ENCODE measurements at places on chromosomes 12 and 14. TPM values are rescaled to one million over a fixed set of nuclear protein-coding genes. Genes with fewer than 3 reads are reported as not detected.

- peaks cover 17% of the 10 kb centered on the region for H3K4me1 ChIP-seq
- no peaks in the 10 kb centered on the region for H3K36me3 ChIP-seq
- no peak overlapping the region for H3K4me3 ChIP-seq
- no peak overlapping the region for H3K27ac ChIP-seq
These were observed 83.3 kb upstream of the SLC38A4 start for GRCh38 chr12:46908936-46909635.

DNA sequence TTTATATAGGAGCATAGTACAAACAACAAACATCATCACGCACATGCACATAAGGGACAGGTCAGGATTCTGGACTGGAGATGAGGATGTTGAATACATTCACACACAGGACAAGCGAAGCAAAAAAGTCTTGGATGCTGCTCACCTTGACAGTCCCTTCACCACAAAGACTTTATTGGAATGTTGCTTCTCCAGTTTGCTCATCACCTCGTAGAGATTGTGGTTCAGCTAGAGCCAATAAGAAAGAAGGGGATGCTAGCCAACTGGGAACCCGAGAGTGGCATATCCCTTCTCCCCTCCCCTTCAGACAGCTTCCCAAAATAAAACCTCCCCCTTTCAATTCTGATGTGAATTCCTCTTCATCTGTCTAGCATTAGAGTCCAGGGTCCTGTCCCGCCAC is 25.4 kb upstream of the SMAGP start:
- DNase-seq = no peak
- no peak overlapping the region for H3K27ac ChIP-seq
- no peaks in the 10 kb centered on the region for H3K36me3 ChIP-seq

- no peak for DNase-seq
- H3K27me3 ChIP-seq = no peaks in the 10 kb centered on the region
- peak overlapping the region; percentile 95 for H3K27ac ChIP-seq
These were observed 1.9 kb downstream of the SLC25A3 start for GRCh38 chr12:98595243-98595988.

GRCh38 chr12:52878507-52879393 is 26.1 kb downstream of the KRT8 start:
- DNase-seq = peak; percentile 69
- H3K4me1 ChIP-seq = peaks cover 10% of the 10 kb centered on the region
- no peaks in the 10 kb centered on the region for H3K36me3 ChIP-seq
- no peaks in the 10 kb centered on the region for H3K27me3 ChIP-seq
- peak overlapping the region; percentile 43 for H3K4me3 ChIP-seq

GRCh38 chr12:19166956-19167355 is 37.4 kb downstream of the PLEKHA5 start:
- no peak overlapping the region for H3K4me3 ChIP-seq
- H3K27me3 ChIP-seq = no peaks in the 10 kb centered on the region
- DNase-seq = no peak
- H3K36me3 ChIP-seq = no peaks in the 10 kb centered on the region
- H3K27ac ChIP-seq = no peak overlapping the region
- no peaks in the 10 kb centered on the region for H3K4me1 ChIP-seq

- H3K4me1 ChIP-seq = no peaks in the 10 kb centered on the region
- H3K4me3 ChIP-seq = no peak overlapping the region
- no peaks in the 10 kb centered on the region for H3K36me3 ChIP-seq
- no peak for DNase-seq
- H3K27me3 ChIP-seq = peaks cover 20% of the 10 kb centered on the region
- H3K27ac ChIP-seq = no peak overlapping the region
These were observed 25.4 kb downstream of the BCL11B start for GRCh38 chr14:99246536-99247097.

- no peaks in the 10 kb centered on the region for H3K27me3 ChIP-seq
- DNase-seq = no peak
- peaks cover 2% of the 10 kb centered on the region for H3K36me3 ChIP-seq
- no peak overlapping the region for H3K27ac ChIP-seq
- peaks cover 5% of the 10 kb centered on the region for H3K4me1 ChIP-seq
These were observed 8.6 kb downstream of the PGF start for GRCh38 chr14:74946659-74947281.

DNA sequence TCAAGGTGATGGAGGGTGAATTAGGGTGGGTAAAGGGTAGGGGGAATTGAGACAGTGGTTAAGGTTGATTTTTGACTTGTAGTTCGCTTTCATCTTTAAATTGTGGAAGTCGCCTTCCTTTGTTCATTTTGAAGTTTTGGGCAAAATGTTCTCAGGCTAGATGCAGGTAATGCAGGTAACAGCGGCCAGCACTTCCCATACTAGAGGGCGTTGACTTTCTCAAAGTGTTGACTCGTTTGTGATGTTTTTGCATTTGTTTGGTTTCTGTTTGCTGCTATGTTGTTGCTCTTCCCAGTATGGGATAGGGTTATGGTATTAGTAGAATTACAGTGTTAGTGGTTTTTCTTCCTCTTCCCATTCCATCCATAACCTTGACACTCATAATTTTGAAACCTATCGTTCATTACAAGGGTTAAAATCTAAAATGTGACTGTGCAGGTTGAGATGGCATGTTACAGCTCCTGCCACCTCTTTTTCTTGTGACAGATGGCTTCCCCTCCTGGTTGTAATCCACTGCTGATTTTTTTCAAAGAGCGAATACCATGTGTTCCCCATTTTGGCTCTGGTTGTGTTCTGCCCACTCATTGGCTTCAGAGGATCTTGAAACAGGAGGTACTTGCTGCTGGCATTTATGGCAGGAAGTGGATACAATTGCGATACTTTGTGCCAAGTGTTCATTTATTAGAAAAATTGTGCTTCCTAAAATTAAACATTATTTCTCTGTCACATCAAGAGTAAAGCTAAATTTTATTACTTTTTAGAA is 57.1 kb downstream of the ERC1 start:
- H3K4me3 ChIP-seq = no peak overlapping the region
- DNase-seq = no peak
- H3K36me3 ChIP-seq = no peaks in the 10 kb centered on the region
- H3K4me1 ChIP-seq = peaks cover 19% of the 10 kb centered on the region
- H3K27me3 ChIP-seq = no peaks in the 10 kb centered on the region
- no peak overlapping the region for H3K27ac ChIP-seq

DNA sequence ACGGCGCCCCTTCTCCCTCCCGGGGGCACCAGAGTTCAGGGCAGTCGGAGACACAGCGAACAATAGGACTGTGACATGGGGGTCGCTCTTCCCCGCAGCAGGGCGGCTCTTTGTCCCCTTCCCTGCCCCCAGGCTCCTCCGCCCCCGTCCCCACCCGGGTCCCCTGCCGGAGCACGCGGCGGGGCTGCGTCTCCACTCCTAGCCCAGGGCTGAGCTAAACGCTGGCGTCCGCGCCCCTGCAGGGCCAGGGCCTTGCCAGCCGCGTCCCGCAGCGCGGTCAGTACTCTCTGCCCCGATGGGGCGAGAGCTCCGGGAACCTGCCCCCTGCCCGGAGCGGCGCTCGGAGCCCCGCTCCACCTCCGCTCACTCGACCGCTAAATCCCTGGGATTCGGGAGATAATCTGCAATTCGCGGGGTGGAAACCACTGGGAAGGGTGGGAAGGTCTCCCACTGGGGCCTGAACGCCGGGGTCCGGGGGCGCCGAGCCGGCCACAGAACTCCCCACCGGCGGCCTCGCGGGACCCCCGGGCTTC is 825 bp upstream of the CCDC85C start:
- DNase-seq = peak; percentile 97
- H3K27ac ChIP-seq = peak overlapping the region; percentile 37
- no peaks in the 10 kb centered on the region for H3K36me3 ChIP-seq

DNA sequence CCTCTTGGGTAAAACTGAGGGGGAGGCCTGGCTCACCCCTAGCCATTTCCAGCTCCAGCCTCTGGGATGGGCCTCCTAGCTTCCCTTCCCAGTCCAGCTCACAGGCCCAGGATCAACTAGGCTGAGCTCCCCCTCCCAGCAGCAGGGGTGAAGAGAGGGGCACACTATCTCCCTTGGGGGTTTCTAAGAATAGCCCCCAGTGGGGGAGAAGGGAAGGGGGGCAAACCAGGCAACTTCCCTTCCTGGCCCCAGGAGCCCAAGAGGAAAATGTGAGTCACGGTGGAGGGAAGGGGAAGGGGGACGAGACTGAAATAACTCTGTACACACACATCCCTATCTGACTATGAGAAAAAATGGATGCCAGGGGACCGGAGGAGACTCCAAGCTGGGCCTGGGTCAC is 9.0 kb downstream of the ADCY6 start:
- H3K4me1 ChIP-seq = peaks cover 18% of the 10 kb centered on the region
- peak; percentile 98 for DNase-seq
- H3K27me3 ChIP-seq = no peaks in the 10 kb centered on the region
- peak overlapping the region; percentile 8 for H3K4me3 ChIP-seq

- H3K4me1 ChIP-seq = no peaks in the 10 kb centered on the region
- H3K27me3 ChIP-seq = no peaks in the 10 kb centered on the region
- H3K4me3 ChIP-seq = no peak overlapping the region
These were observed 7.4 kb downstream of the GLIPR1L1 start for GRCh38 chr12:75341873-75342272.

DNA sequence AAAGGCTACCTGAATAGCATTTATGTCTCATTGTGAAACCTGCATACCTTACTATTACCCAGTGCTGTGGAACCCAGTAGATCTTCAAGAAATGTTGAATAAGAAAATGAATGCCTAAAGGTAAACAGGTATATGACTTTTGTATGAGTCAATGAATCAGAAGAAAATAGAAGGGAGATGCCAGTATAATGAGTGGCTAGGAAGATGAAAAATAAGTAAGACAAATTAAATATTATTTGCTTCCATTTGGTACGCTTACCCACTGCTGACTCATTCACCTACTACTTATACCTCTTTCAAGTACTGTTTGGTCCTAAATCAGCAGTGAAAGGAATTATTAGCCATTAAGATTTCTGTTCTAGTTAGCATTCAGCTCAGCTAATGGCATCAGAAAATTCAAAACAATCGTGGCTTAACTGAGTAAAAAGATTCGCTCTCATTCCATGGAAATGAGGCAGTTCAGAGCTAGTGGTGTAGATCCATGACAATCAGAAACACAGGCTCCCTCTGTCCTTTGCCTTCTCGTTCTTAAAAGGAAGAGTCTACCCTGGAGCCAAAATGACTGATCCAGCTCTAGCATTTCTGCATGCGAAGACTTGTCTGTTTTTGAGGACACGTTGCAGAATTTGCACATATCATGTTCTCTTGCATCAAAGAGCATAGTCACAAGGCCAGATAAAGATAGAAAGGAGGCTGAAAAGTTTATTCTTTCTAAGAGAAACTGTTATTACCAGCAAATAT is 705.8 kb upstream of the USP15 start:
- no peaks in the 10 kb centered on the region for H3K4me1 ChIP-seq
- H3K36me3 ChIP-seq = no peaks in the 10 kb centered on the region
- no peak for DNase-seq
- no peak overlapping the region for H3K27ac ChIP-seq
- H3K27me3 ChIP-seq = no peaks in the 10 kb centered on the region

- H3K4me1 ChIP-seq = peaks cover 21% of the 10 kb centered on the region
- H3K27ac ChIP-seq = no peak overlapping the region
- no peaks in the 10 kb centered on the region for H3K36me3 ChIP-seq
- H3K27me3 ChIP-seq = no peaks in the 10 kb centered on the region
- DNase-seq = no peak
These were observed 90.2 kb downstream of the CALM1 start for GRCh38 chr14:90487031-90487430.

DNA sequence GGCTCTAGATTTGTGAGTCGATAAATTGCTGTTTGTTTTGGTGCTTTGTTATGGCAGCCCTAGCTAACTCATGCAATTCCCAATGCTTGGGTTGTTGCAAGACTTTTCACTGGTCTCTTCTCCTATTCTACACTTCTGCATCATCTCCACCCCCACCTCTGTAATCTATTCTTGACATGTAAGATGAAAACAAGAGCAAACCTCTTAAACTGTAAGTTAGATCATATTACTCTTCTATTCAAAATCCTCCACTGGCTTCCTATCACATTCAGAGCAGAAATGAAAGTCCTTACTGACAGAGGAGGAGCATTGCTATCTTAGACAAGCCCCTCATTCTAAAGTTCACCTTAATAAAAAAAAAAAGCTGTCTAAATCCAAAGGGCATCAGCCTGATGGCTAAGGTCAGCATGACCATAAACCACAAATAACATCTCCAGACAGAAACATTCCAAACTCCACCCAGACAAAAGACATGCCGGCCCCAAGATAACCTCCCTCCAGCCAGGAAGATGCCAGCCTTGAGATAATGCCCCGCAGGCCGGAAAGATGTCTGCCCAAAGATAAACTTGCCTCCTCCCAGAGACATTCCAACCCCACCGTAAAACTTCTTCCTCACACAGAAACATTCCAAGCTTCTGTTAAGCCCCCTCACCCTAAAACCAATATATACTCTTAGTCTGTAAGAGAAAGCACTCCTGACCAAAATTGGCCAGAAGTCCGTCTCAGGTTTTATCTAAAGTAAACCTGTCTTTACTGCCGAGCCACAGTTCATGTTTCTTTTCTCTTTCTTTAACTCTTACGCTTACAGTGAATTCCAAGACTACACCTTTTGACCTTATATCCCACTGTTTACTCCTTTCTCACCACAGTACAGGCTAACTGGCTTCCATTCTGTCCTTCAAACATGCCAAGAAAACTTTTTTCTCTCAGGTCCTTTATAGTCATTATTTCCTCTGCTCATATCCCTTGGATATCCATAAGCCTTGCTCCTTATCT is 308.9 kb downstream of the KCNH5 start:
- DNase-seq = no peak
- no peaks in the 10 kb centered on the region for H3K36me3 ChIP-seq
- H3K4me3 ChIP-seq = no peak overlapping the region
- H3K27me3 ChIP-seq = no peaks in the 10 kb centered on the region
- H3K4me1 ChIP-seq = no peaks in the 10 kb centered on the region

Gene CACNB3
- total RNA-seq = 15.2 TPM

Gene GUCY2C
- total RNA-seq = not detected

Gene SERPINA9
- under 0.01 TPM for total RNA-seq

Gene RAPGEF3
- total RNA-seq = 4.3 TPM

Gene RNASE3
- total RNA-seq = not detected

Gene TPI1
- total RNA-seq = 385 TPM

Gene NFATC4
- 101 TPM for total RNA-seq

Gene LPCAT3
- total RNA-seq = 23.6 TPM

Gene C12orf50
- not detected for total RNA-seq

Gene NPAS3
- 0.72 TPM for total RNA-seq

Gene TGM1
- total RNA-seq = 0.36 TPM

Gene KLHL33
- 0.36 TPM for total RNA-seq

Gene NKX2-8
- not detected for total RNA-seq
